ENCODE measurements at places on chromosomes 13 and 19. TPM values are rescaled to one million over a fixed set of nuclear protein-coding genes. Genes with fewer than 3 reads are reported as not detected.

The ZSCAN4 gene
- total RNA-seq: not detected

The C1QTNF9B gene
- total RNA-seq: not detected

The C5AR2 gene
- 0.22 TPM for total RNA-seq

The ZNF784 gene
- 8.9 TPM for total RNA-seq

The ETHE1 gene
- 16.7 TPM for total RNA-seq

The ZNF561 gene
- total RNA-seq: 40.2 TPM

The TLE2 gene
- 0.66 TPM for total RNA-seq

The AMER2 gene
- not detected for total RNA-seq

GRCh38 chr19:21314676-21315075 is 14.5 kb downstream of the ZNF708 start:
- peaks cover 38% of the 10 kb centered on the region for H3K36me3 ChIP-seq
- H3K27ac ChIP-seq: no peak overlapping the region
- no peak for DNase-seq
- no peaks in the 10 kb centered on the region for H3K27me3 ChIP-seq
- no peak overlapping the region for H3K4me3 ChIP-seq
- H3K4me1 ChIP-seq: peaks cover 26% of the 10 kb centered on the region

GRCh38 chr13:51619614-51620013 is 35.4 kb downstream of the WDFY2 start:
- H3K27ac ChIP-seq: no peak overlapping the region
- H3K4me1 ChIP-seq: peaks cover 23% of the 10 kb centered on the region
- H3K4me3 ChIP-seq: no peak overlapping the region
- H3K27me3 ChIP-seq: no peaks in the 10 kb centered on the region
- DNase-seq: no peak
- peaks cover 7% of the 10 kb centered on the region for H3K36me3 ChIP-seq

- no peaks in the 10 kb centered on the region for H3K36me3 ChIP-seq
- H3K27me3 ChIP-seq: no peaks in the 10 kb centered on the region
- no peak overlapping the region for H3K27ac ChIP-seq
Measured at GRCh38 chr13:79516595-79516994, 35.6 kb downstream of the NDFIP2 start.

DNA sequence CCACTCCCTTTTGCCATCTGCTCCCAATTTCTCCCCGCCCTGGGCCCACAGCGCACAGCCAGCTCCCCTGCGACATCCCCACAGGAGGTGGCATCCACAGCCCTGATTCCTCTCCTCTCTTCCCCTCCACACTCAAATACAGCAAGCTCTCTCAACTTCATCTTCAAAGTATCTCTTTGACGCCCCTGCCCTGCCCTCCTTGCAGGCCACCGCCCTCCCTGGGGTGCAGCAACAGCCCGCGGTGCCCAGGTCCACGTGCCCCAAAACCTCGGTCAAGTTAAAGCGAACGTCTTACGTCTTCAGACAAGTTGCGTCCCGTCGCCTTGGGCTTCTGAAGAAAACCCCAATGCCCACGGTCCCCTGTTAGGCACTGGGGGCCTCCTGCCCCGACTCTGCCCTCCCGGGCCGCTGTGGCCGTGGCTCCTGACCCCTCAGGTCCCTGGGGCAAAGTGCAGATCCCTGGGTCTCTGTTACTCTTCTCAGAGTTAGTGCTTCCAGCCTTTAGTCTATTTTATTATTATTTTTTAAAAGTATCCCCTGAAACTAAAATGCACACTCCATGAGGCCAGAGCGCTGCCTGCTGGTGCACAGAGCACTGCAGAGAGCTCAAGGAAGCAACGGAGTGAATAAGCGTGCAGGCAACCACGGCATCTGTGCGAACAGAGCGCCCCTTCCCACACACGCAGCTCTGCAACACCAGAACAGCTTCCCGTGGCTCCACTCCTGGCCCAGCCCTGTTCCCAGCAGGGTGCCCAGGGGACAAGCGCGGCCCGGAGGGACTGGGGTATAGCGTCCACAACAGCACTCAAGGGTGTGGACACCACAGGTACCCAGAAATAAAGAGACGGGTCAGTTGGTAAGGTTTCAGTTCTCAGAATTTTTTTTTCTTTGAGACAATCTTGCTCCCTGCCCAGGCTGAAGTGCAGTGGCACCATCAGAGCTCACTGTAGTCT is 26.4 kb downstream of the IL17D start:
- no peaks in the 10 kb centered on the region for H3K27me3 ChIP-seq
- no peak for DNase-seq
- H3K36me3 ChIP-seq: peaks cover 8% of the 10 kb centered on the region
- H3K4me1 ChIP-seq: no peaks in the 10 kb centered on the region
- no peak overlapping the region for H3K27ac ChIP-seq
- no peak overlapping the region for H3K4me3 ChIP-seq

DNA sequence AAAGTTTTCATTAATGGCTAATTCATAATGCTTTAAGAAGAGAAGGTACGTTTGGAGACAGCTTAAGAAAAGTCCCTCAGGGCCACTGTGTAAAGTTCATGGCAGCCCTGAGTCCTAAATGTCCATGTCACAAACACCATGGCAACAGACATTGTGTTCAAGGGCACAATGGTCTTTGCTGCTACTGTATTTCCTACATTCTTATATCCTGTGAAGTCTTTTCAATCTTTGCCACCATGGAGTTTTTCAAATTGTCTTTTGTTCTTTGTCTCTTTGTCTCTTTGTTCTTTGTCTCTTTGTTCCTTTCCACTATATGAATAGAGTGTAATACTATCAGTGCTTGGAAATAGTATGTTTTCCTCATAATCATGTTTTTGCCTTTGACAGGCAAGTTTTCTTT is 178.8 kb downstream of the VWA8 start:
- H3K36me3 ChIP-seq: peaks cover 12% of the 10 kb centered on the region
- no peaks in the 10 kb centered on the region for H3K27me3 ChIP-seq
- H3K4me1 ChIP-seq: no peaks in the 10 kb centered on the region
- no peak for DNase-seq
- no peak overlapping the region for H3K27ac ChIP-seq

DNA sequence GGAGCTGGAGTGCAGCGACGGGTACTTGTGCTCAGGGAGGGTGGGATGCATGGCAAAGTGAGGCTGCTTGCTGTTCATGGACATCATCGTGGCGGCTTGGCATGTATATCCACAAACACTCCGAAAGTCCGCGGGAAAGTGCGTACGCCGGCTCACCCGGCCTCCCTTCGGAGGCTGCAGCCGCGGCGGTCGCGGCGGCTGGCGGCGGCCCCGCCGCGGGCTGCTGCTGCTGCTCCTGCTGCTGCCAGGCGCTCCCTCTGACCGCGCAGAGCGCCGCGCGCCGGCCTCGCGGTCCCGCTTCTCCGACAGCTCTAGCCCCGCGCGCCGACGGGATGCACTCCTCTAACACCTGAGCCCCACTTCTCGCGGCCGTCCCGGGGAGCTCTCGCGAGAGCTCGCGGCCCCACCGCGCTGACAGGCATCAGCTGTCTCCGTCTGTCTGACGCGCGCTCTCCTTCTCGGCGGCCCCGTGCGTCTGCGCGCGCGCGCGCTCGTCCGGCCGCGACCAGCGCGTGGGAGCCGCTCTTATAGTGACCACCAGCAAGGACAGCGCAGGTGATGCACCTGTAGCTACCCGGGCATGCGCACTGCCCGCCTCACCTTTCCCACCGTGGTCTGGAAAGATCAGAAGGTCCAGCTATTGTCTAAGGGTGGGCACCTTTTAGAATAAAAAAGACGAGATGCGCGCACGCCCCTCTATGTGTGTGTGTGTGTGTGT is at the start of gene POU4F1:
Gene POU4F1, minus strand, starts transcription at position 313 of the 718 bp plus-strand sequence. Its CDS starts 226 bp downstream, at position 87.
- H3K27me3 ChIP-seq: peaks cover 74% of the 10 kb centered on the region
- DNase-seq: no peak
- H3K27ac ChIP-seq: peak within 1 kb of the TSS; percentile 71
- H3K36me3 ChIP-seq: no peaks in the 10 kb centered on the region
- peak within 1 kb of the TSS; percentile 77 for H3K4me3 ChIP-seq

GRCh38 chr13:36163809-36164308 is 32.7 kb upstream of the DCLK1 start:
- no peak overlapping the region for H3K27ac ChIP-seq
- H3K36me3 ChIP-seq: no peaks in the 10 kb centered on the region

- H3K36me3 ChIP-seq: peaks cover 30% of the 10 kb centered on the region
- peak overlapping the region; percentile 100 for H3K27ac ChIP-seq
- no peaks in the 10 kb centered on the region for H3K27me3 ChIP-seq
- peak overlapping the region; percentile 99 for H3K4me3 ChIP-seq
Measured at GRCh38 chr13:48302871-48303358, 636 bp upstream of the RB1 start.

DNA sequence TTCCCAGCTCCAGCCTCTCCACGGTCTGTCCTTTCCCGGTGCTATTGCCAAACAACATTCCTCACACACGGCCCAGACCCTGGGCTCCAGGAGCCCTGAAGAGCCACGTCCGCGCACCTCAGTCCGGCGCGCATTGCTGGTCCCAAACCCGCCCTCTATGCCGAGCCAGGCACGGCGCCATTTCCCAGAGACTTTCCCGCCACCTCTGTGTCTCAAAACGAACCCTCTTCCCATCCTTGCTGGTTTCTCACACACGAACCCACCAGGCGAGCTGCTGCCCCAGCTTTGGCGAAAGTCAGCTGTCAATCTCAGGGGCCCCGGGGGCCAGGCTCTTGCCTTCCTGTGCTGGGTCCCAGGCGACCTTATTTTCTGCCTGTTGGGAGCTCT is 28.0 kb upstream of the F7 start:
- no peak for DNase-seq
- H3K27ac ChIP-seq: no peak overlapping the region
- H3K4me1 ChIP-seq: no peaks in the 10 kb centered on the region

Data from activated B cell treated with CpG ODN at 0.5 μM for 24 hours (primary cell).